ENCODE measurements at places on chromosomes 4 and X.

DNA sequence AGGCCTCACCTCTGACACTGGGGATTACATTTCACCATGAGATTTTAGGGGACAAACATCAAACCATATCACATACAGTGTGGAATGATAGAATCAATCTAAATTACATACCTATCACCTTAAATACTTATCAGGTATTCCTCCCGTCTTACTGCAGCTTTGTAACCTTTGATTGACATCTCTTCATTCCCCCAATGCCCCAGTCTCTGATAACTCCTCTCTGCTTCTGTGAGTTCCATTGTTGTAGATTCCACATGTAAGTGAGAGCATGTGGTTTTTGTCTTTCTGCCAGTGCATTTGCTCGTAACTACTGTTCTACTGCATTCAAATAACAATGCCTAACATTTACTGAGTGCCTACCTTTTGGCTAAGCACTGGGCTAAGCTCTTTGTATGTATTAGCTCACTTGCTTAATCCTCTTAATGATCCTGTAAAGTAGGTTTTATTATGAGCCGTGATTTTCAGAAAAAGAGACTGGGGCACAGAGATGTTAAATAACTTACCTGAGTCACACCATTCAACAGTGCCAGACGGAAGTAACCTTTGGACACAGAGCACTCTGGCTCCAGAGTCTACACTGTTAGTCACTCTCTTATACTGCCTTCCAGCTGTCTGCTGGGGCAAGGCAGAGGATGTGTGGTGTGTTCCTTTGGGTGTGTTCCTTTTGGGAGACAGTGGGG is 63.7 kb upstream of the ESX1 start:
- no peak for DNase-seq

- peak; percentile 66 for DNase-seq
These were observed 8.9 kb upstream of the GSX2 start for GRCh38 chr4:54090804-54091623.

DNA sequence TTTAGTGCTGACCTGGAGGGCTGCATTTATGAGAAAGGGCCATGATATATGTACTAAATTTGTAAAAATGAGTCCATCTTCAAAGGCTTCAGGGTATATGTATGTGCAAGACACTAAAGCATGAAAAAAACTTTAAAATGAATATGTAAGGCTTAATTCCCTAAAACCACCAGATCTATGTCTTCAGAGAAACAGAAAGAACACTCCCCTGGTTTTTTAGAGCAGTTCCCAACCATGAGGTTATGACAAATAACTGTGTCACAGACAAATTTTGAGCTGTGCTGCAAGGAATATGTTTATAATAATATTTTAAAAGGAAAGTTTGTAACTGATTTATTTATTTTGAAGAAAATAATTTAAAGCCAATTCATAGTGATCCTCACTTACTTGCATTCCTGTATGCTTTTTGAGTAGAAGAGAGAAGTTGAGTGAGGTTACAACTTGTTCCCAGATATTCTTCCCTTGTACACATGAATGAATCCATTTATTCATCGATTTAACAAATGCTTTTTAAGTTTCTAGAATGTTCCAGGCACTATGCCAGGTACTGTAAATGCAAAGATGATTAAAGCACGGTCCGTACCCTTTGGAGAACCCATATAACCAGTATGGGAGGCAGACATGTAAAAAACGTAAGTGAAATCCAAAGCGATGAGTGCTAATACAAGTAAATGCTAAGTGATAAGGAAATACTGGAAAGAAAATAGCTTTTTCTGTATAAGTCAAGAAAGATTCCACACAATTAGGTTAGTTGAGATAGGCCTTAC is 295.2 kb upstream of the DIAPH2 start:
- no peak for DNase-seq

DNA sequence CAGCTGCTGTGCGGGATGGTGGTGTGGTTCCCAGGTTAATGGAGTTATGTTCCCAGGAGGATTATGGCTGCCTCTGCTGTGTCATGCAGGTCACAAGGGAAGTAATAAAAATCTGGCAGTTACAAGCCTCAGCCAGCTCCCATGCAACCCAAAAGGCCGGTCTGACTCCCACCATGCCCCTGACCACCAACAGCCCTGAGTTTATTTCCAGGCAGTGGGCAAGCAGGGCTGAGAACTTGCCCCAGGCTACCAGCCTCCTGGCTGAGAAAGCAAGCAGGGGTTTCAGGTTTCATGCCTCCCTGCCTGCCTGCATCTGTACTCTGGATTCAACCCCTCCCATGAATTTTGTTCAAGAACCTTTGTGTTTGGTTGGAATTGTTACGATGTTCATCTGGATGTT is 732.7 kb upstream of the POU3F4 start:
- DNase-seq: no peak

DNA sequence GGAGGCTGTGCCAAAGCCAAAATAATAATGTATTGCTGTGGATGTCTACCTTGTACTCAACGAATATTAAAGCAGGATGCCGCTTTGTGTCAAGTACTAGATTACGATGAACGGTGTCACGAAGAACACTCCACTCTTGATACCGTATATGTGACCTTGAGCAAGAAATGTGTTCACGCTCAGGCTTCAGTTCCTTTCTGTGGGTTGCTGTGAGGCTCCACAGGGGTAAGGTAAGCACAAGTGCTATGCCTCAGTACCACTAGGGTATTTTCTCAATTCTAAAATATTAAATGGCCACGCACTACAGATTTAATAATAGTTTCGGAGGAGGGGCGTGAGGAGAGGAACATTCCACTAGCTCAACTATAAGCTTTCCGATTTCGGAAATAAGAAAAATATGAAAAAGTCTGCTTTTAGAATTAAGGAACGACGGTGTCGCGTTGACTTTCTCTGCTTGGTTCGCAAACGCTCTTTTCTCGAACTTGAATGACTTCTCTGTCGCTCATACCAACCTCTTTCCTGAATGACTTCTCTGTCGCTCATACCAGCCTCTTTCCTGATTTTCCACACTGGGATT is 607 bp upstream of the SCOC start:
- peak; percentile 12 for DNase-seq

GRCh38 chr4:146336410-146336807 is 122.1 kb downstream of the REELD1 start:
- DNase-seq: no peak

DNA sequence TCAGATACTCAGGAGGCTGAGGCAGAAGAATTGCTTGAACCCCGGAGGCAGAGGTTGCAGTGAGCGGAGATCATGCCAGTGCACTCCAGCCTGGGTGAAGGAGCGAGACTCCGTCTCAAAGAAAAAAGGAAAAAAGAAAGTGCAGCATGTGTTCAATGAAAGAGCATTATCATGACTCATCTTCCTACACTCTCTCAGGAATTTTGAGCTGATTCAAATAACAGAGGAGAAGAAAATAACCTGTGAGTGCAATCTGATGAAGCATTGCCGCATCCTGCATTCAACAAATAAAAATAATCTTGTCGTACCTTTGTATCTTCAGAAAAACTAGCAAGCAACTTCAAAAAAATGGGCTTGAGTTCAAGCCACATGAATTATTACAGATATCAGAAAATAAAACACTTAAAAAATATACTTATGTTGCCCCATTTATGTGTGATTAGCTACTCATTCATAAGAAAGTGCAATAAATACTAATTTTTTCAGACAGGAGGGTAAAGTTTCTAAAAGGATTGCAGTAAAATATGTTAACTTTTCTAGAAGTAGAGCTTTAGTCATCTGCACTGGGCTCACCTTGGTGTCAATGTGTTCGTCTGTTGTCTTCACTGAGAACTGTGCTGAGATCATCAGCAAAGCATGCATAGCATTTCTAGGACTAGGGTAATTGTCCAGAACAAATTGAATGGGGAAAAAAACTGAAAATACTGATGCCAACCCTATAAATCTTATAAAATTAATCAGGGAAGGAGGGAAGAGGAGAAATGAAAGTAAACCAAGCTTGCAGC is 90.4 kb upstream of the VCX3B start:
- DNase-seq: no peak

DNA sequence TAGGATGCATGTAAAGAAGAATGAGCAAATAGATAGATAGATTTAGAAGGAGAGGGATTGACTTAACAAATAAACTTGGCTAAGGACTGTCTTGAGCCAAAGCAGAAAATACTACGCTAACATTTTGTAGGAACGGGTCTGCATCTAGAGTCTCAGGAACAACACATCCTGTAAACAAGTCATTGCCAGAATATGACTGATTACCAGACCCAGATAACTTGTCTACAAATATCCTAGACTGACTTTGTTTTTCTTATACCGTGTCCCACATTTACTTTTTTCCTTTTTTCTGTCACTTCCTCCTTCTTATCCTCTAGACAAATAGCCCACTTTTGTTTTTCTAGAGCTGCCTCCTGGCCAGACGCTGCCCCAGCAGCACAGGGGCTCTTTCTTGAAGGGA is 393.6 kb downstream of the PDGFC start:
- no peak for DNase-seq

DNA sequence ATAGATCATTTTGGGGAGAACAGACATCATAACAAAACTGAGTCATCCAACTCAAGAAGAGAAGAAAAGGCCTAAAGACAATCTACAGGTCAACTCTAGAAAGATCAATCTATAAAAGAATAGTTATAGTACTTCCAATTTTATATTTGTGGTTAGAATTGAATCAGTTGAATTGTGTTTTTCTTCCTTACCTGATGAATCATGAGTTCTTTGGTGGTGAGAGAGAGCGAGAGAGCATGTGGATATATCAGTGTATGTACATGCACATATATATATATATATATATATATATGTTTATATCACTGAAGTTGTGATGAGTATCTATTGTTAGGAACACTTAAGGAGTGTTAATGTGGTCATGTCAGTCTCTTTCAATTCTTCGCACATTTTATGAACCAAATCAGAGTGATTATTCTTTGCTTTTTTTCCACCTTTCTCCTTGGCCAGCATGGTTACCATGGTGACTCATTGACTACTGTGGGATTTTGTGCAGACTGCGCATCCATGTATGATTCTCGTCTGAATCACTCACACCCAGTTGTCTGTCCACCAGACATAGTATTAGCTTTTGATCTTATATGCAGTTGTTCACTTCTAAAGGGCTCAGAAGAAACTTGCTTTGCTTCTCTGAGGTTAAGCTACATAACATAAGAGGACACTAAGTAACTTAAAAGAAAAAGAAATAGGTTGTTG is 90.4 kb upstream of the RAB40AL start:
- peak; percentile 13 for DNase-seq

- no peak for DNase-seq
These were observed 54.2 kb upstream of the CBR4 start for GRCh38 chr4:169064296-169064695.

GRCh38 chrX:42759881-42760280 is 18.1 kb downstream of the PPP1R2C start:
- no peak for DNase-seq

Measured in AG08396 (cell line).